Ovary (tissue), 10 donors: ENCODE measurements at places on chromosomes 1 and 21. TPM values are rescaled to one million over a fixed set of nuclear protein-coding genes. Genes with fewer than 3 reads are reported as not detected.
A peak's percentile ranks its signal among the peaks of the same experiment; 100 is the strongest.

Gene RGS8
- 0.12 TPM for total RNA-seq

Gene PLEKHM2
- 55.1 TPM for total RNA-seq

Gene ADCY10
- total RNA-seq, result not detected

Gene ZNF593OS
- total RNA-seq, result not detected

Gene IGFN1
- 0.11 TPM for total RNA-seq

Gene CHI3L1
- total RNA-seq, result 4.0 TPM

Gene BEND5
- total RNA-seq, result 21.0 TPM

Gene MFSD2A
- total RNA-seq, result 4.3 TPM

Gene C1QTNF12
- 0.92 TPM for total RNA-seq

Gene AADACL4
- not detected for total RNA-seq

Gene HRNR
- not detected for total RNA-seq

Gene B4GALT2
- 11.9 TPM for total RNA-seq

Gene TEKT2
- total RNA-seq, result 22.5 TPM

GRCh38 chr1:23416964-23417363 lies 7.6 kb downstream of the TCEA3 start:
- DNase-seq, result no peak

- no peak for DNase-seq
Observed at GRCh38 chr1:158163000-158163947, 17.4 kb upstream of the CD1D start.

DNA sequence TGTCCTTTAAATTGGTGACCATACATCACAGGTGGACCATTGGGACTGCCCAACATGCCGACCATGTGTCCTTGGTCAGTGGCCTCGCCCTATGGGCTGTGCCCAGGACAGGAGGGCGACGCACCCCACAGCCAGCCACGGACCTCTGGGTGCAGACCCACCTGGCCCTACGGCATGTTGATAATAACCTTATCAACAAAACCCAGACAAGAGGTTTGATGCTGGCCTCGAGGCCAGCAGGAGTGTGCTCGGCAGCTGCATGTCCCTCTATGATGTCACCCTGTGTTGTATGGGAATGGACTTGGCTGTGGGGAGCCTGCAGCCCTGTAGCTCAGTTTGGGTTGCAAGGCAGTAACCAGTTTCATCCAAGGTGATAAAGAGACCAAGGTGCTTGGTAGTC lies 32.1 kb downstream of the SLC37A1 start:
- DNase-seq, result no peak

GRCh38 chr1:147579532-147579931 lies 38.2 kb downstream of the BCL9 start:
- DNase-seq, result no peak

GRCh38 chr1:62274496-62275485 lies 44.4 kb downstream of the KANK4 start:
- no peak for DNase-seq

GRCh38 chr1:213251972-213252371 lies 200.9 kb downstream of the RPS6KC1 start:
- no peak for DNase-seq

GRCh38 chr1:7560601-7561181 lies 210.4 kb upstream of the VAMP3 start:
- DNase-seq, result no peak

DNA sequence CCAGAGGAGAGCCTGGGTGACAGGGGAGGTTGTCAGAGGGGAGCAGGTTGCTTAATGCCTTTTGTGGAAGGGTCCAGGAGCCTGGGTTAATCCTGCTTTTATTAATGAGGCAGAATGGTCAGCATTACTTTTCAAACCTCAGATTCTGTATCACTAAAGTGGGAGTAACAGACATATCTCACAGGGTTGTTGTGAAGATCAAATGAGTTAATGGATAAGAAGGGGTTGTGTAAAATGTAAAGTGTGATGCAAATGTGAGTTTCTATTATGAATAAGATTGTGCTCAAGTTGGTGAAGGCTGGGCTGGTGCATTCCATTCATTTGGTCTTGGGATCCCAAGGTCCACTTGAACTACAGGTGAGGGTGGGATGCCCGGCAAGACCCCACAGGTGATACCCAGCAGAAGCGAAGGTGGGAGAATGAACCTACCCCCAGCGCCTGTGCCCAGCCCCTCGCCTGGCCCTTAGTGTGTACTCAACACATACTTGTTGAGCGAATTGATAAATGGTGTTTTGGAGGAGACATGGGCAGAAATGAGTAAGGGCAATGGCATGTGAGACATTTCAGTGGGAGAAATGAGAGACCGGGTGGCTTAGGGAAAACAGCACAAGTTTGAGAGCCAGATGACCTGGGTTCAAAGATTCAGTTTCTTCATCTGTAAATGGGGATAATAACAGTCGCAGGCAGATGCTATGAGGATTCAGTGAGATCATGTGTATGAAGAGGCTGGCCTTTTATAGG lies 6.2 kb downstream of the SLC26A9 start:
- DNase-seq, result no peak

DNA sequence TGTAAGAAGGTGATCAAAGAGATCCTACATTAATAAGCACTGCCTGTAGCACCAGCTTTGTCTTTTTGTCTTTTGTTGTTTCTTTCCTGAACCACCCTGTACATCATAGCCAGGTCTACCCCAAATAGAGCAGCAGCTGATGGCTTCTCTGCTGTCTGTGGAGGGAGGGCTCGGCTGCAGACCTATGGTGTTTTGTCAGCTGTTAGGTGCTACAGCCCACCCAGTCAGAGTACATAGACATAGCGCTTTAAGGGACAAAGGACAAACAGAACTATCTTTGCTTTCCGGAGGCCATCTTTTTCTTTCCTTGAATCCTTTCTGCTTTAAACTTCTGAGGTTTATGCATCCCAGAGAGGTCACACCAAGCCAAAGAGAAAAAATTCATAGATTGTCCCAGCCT lies 258.1 kb downstream of the ZNF648 start:
- DNase-seq, result no peak

GRCh38 chr1:107251839-107252238 lies 111.0 kb downstream of the NTNG1 start:
- no peak for DNase-seq

GRCh38 chr1:231013391-231014015 lies 26.6 kb downstream of the FAM89A start:
- DNase-seq, result no peak

- no peak for DNase-seq
Observed at GRCh38 chr1:244665771-244666217, 12.9 kb downstream of the DESI2 start.

- no peak for DNase-seq
Observed at GRCh38 chr1:161956097-161956496, 67.6 kb downstream of the OLFML2B start.

DNA sequence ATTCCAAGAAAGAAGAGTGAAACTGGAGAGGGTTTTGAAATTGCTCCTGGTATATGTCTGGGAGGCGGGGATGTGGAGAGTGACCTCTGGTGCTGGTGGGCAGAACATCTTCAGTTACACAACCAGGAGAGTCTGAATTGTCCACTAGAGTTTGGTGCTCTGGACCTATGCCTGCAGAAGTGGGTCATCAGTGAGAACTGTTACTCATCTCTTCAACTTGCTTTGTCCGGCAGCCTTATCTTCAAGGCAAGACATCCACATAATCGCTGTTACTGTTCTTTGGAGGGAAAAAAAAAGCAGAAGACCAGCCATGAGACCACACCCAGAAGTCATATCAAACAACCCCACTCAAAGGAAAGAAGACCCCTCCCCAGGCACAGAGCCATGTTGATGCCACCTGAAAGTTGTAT lies 14.9 kb downstream of the SH2D1B start:
- DNase-seq, result no peak

GRCh38 chr1:182633657-182634281 lies 29.6 kb upstream of the RGS16 start:
- no peak for DNase-seq

DNA sequence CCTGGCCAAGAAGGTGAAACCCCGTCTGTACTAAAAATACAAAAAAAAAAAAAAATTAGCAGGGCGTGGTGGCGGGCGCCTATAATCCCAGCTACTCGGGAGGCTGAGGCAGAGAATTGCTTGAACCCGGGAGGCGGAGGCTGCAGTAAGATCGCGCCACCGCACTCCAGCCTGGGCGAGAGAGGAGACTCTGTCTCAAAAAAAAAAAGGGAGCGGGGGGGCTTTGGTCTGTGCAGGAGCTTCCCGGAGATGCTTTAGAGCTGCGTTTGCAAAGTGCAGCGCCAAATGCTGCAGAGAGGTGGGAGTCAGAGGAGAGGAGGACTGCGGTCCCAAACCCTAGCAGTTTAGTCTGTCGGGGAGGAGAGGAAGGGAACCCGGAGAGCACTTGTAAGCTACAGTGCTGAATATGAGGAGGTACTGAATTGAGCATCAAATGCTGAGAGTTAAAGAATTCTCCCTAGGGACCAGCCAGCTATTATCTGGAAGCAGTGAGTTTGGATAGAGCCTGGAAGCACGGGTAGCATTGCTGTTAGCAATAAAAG lies 569 bp downstream of the FALEC start:
- DNase-seq, result peak; percentile 27

- DNase-seq, result no peak
Observed at GRCh38 chr21:45594721-45595489, 48.6 kb upstream of the PCBP3 start.

GRCh38 chr1:179023946-179024650 lies 1.6 kb upstream of the FAM20B start:
- no peak for DNase-seq

DNA sequence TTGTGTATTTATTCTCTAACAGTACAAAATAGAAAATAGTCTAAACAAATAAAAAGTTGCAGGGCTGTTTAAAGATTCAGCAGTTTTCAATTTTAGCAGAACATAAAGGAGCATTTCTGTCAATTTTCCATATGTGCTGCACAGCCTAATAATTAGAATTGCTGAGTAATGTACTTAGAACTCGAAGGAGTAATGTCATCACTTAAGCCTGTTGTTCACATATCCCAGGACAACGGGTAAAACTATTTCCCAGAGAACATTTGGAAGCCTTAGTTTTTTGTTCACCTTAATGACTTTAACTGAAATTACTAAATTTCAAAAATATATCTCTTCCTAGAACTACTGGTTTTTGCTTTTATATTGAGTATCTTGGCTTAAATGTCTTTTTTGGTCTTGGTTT lies 81.6 kb downstream of the ZP4 start:
- no peak for DNase-seq

- DNase-seq, result no peak
Observed at GRCh38 chr1:61955261-61955660, 213.0 kb downstream of the PATJ start.

DNA sequence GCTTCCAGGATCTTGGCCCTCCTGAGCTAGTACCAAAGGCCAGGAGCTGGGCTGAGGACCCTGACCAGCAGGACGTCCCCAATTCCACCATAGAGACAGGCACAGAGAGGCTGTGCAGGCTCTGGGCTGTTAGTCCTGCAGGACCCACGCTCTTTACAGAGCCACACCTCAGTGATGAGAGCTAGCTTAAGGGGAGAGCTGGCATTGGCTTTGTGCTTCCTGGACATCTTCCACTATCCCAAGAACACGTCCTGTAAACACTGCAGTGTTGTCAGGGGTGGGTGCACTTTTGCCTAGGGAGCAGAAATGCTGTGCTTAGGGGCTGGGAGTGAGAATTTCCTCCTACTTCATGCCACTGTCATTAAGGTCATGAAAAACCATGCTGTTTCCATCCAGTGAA lies 91.7 kb upstream of the EDN2 start:
- DNase-seq, result no peak

GRCh38 chr1:61124696-61125095 lies 42.3 kb downstream of the NFIA start:
- DNase-seq, result no peak

DNA sequence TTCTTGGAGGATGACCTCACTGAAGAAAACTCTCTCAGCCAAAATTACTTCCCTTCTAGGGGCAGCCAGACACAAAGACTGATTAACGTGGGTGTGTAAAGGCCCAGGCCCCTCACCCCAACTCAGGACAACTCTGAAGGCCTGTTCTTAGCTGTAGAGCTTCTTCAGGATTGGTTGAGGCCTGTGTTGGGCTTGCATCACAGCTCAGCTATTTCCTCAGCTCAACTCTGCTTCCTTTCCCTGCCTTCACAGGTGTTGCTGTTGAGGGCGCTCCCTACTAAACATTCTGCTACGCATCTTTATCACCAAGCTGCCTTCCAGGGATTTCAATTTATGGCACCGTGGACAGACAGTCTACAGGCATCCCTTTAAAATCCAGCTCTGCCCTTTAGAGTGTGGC lies 36.8 kb downstream of the MAB21L3 start:
- no peak for DNase-seq

GRCh38 chr1:83807821-83808220 lies 191.1 kb downstream of the TTLL7 start:
- no peak for DNase-seq

DNA sequence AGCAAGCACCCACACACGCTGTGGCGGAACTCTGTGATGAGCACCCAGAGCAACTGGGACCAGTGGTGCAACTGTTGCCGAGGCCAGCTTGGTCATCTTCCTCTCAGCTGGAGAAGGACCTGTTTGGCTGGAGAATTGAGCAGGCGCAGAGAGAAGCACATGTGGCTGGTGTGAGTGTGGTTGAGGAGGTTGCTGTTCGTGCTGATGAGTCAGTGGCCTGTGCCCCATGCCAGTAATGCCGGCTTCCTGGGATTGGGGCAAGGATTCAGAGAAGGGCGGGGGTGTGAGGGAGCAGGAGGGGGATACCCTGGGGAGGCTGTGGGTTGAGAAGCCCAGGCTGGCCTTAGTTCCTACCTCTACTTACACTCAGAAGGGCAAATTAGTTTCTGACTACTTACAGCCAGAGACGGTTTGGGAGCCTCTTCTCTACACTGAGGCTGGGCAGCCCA lies 57.5 kb upstream of the EPS8L3 start:
- DNase-seq, result no peak

DNA sequence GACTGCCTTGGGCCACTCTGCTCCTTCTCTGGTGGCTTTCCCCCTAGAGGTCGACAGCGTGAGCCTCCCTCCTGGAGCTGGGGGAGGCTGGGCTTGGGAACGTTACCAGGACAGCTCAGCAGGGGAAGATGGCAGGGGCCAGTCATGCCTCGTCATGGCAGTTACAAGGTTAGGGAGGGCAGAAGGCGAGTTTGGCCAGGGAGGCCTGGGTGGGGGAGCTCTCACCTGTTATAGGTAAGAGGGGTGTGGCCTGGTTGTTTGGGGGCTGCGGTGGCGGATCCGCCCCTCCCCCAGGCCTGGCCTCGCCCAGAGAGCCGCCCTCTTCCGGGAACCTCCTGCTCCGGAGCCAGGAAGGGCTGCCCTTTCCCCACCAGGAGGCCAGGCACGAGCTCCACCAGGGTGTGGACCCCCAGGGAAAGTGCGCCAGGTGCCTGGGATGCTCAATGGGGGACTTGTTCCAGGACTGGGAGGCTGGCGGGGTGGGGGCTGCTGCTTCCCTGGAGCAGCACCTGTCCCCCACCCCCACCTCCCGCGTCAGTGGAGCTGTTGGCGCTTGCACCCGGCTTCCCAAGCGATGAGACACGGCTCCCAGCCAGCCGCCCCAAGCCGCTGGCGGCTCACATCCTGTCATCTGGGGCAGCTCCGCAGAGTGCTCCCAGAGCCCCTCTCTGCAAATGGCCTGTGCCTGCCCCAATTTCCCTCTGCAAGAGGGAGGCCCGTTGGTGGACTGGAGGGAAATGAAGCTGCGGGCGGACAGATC lies 23.6 kb upstream of the PKP1 start:
- no peak for DNase-seq

- DNase-seq, result no peak
Observed at GRCh38 chr1:151774256-151774922, 11.1 kb upstream of the MRPL9 start.

GRCh38 chr1:165668184-165668583 lies 30.2 kb downstream of the ALDH9A1 start:
- no peak for DNase-seq
